H54 (cell line): ENCODE measurements at places on chromosomes 2 and 18.

- no peak for DNase-seq
Measured at GRCh38 chr2:66536997-66537396, 102.1 kb downstream of the MEIS1 start.

DNA sequence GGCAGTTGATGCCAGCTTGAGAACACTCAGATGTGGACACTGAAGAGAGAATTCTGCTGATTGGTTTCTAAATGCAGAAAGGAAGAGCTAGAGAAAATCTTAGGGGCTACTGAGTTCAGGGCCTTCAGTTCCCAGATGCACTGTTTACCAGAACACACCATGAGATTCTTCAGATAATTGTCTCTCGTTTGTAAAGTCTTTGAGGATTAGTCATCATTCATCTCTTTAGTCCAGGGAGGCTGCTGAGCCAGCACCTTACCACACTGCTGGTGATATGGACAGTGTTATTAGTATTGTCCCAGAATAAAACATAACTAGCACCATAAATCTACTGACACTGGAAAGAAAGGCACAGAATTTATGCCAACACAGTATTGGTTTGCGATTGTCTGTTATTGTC, 690.8 kb upstream of the CELF4 start:
- no peak for DNase-seq

- DNase-seq: no peak
Measured at GRCh38 chr2:196712867-196713266, 73.4 kb downstream of the CCDC150 start.

DNA sequence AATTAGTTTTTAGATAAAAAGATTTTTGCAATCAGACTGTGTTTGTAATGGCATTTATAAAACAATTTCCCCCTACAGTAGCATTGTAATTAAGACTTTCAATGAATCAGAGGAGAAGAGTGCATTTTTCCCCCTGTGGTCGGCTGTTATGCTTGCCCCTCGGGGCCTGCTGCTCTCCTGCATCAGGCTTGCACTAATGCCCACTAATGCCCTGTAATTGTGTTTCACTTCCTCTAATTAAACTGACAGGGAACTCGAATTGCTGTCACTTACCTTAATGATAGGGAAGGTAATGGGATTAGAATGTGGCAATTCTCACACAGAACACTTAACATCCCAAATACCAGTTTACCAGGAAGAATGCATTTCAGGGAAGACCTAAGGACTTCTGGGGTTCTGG, 61.2 kb upstream of the LRRTM1 start:
- no peak for DNase-seq

DNA sequence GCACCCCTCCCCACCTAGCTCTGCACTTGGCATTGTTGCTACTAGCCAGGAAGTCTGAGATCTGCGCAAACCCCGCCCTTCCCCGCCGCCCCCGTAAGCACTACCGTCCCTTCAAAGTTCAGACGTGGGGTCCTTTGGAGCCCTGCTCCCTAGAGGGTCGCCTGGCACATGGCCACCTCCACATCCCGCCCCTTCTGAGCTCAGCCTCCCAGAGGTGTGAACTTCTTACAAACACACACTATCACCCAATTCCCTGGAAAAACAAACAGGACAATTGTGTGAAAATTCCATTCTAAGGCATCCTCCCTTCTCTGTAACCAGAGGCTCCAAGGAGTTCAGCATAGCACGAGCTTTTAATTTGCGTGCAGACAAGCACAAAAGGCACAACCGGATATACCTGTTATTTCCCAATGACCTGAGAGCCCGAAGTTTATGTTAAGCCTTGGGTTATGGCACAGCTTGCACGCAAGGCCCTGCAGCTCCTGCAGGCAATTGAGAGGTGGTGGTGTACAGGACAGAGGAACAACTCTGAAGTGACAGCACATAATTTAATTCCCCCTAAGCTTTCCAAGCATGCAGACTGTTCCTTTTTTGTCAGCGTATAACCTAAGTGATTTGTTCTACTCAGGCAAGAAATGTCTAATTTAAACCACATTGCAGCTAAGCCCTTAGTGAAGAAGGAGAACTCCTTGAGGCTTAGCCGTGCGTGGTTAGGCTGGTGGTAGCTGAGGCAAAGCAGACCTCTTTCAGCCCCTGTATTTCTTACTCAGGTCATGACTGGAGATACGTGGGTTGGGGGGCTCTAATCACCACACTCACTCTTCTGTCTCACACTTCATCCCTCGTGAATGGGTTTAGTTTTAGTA, 20.3 kb upstream of the CYP1B1 start:
- no peak for DNase-seq

GRCh38 chr2:205545971-205546816, 136.1 kb upstream of the NRP2 start:
- no peak for DNase-seq

GRCh38 chr2:228875152-228875900, 395.8 kb downstream of the PID1 start:
- DNase-seq: no peak

DNA sequence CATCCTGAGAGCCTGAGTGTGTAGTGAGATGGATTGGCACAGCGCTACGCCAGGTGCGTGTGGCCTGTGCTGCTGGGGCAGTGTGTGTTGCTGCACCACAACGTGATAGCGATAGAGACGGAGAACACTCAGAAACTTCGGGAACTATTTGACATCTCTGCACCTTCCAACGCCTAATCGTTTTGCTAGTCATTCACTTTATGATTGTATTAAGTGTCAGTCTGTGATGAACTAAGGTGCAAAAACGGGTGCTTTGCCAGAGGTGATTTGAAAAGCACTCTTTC, 26.0 kb upstream of the IGFBP2 start:
- no peak for DNase-seq

GRCh38 chr18:30727849-30728248, 314.7 kb downstream of the DSC3 start:
- DNase-seq: no peak

GRCh38 chr2:8719528-8719927, 37.7 kb downstream of the ID2 start:
- DNase-seq: no peak

DNA sequence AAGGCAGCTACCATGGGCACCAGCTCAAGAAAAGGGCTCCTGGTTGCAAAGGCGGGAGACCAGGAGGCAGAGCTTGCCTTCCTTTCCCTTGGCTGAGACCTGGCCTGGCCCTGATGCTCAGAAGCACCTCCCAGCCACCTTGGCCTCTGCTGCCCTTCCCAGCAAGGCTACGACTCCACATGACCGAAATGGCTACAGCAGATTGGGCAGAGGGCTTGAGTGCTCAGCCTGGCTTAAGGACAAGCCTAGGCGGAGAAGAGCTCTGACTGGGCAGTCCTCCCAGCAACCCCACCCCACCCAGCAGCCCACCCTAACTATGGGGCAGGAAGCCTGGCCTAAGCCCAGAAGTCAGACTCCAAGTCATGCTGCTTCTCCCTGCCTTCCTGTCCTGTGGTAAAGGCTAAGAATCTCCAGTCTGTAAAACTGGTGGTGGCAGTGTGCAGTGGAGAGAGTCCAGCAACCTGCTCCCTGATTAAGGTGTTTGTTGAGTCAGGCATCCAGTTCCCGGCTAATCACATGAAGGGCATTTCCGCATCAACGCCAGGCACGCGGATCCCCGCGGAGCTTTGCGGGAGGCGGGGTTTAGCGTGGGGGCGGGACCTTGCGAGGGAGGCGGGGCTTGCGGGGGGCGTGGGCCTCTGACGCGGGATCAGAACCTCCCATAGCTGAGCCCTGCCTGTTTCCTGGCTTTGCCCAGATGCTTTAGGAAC, 256.0 kb downstream of the BCL11A start:
- DNase-seq: no peak

GRCh38 chr18:22399949-22400348, 17.8 kb downstream of the CTAGE1 start:
- no peak for DNase-seq

- DNase-seq: no peak
Measured at GRCh38 chr2:37224063-37224462, 7.3 kb downstream of the CEBPZ start.

DNA sequence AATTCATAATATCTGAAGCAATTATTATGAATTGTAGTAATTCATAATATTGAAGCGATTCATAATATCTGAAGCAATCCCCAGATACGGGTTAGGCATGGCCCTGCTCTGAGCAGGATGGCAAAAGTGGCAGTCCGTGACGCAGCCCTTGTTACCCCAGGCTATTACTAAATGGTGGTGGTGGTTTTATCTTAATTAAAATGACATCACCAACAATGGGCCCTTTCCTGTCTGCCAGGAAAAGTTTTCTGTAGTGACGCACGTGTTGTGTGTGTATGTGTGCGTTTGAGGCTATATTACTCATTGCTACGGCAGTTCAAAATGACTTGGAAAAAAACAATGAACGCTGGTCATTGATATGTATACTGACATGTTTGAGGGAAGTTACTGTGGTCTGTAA, 10.6 kb upstream of the MOCOS start:
- DNase-seq: no peak

- DNase-seq: no peak
Measured at GRCh38 chr18:35502052-35502451, 4.3 kb upstream of the INO80C start.

- DNase-seq: no peak
Measured at GRCh38 chr2:134555411-134555810, 163.4 kb downstream of the TMEM163 start.

DNA sequence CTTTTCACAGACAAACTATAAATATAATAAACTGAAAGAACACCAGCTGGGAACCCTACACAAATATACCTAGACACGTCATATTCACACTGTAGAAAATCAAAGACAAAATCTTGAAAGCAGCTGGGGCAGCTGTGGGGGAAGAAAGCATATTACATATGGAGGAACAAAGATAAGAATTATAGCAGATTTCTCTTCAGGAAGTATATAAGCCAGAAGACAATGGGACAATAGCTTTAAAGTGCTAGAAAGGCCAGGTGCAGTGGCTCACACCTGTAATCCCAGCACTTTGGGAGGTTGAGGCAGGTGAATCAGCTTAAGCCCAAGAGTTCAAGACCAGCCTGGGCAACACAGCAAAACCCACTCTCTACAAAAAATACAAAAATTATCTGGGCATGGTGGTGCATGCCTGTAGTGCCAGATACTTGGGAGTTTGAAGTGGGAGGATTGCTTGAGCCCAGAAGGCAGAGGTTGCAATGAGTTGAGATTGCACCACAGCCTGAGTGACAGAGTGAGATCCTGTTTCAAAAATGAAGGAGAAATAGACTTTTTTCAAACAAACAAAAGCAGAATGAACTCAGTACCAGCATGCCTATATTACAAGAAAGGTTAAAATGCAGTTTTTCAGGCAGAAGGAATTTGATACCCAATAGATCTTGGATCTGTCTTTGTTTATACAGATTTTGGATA, 26.8 kb upstream of the ERCC3 start:
- no peak for DNase-seq

GRCh38 chr2:118123561-118124232, 35.4 kb downstream of the INSIG2 start:
- DNase-seq: peak; percentile 39

DNA sequence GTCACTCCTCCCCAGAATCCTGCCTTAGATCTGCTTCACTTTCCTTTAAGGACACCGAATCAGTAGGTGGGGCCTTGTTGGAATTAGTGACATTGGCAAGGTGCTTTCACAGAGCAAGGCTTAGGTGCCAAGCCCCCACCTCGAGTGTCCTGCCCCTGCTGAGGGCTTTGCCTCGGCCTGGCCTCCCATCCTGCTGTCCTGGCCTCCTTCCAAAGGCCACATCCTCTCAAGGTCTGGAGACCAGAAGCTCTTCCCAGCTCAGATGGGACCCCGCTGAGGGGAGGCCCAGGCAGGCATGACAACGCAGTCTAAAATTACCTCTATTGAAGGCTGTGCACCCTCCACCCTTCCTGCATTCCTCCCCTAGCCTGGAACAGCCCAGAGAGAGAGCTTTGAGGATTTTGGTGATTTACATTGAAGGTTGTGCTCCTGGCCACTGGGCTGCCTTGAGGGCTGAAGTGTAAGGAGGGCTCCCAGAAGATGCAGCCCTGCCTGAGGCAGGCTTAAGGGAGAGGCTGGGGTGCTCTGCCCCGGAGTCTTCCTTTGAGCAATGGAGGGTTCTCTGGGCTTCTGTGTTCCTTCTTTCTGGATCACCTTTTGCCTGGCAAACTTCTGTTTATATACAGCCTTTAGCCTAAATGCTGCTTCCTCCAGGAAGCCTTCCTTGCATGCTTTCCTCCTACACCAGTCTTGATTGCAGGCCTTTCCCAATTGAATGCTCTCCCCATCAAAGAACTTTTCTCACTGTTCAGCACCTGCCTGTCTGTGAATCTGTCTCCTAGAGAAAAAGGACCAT, 154.4 kb downstream of the DDX1 start:
- DNase-seq: no peak

DNA sequence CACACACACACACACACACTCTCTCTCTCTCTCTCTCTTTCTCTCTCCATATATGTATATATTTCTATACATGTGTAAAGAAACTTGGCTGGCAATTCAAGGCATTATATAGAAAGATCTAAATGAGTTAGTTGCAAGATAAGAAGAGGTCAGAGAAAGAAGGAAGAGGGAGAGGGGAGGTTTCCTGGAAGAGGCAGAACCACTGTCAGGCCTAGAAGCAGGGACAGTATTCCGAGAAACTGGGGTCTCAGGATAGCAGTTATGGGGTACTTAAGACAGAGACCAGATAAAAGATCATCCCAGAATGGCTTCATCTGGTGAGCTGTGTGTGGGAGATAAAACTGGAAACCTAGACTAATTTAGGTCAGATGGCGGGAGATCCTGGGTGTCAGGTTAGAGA, 180.8 kb downstream of the CAMKMT start:
- no peak for DNase-seq

DNA sequence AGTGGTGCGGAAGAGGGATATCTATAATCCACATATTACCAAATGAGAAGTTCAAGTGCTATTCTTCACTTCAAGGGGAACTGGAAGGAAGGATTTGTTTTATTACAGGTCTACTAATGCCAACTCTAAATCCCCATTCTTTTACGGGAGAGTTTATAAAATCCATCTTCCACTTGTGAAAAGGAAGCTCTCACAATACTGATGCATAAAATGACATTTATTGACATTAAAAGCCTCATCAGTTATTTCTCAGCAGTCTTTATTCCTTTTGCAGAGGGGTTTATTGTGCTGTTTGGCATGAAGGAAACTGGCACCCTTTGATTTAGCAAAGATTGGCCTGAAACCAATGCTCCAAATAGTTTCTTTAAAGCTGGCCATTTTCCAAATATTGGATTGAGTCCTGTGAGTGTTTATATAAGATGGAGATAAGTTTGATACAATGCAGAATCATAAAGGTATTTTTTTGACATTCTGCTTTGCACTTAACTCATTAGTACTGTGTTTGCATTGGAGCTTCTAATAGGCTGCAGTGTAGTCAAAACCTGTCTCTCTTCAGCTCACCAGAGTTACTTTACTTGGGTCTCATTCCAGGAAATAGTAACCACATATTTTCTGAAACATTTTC, 26.6 kb downstream of the LRP1B start:
- DNase-seq: no peak
